ENCODE measurements at places on chromosomes 11 and 22.
A peak's percentile ranks its signal among the peaks of the same experiment; 100 is the strongest.

DNA sequence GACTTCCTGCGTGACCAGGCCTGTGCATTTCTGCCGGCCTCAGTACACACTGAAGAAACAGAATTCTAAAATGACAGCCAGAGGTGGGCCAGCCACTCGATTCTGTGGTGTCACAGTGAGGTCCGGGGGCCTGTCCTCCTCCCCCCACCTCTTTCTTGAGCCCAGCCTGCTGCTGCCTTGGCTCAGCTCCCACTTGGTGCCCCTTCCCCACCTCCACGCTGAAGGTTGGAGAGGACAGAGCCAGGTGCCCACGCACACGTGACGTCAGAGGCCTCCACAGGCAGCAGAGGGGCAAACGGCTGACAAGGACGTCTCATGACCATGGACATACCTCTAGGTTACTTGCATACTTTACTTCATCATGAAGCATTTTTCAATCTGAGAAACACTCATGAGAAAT, 78.0 kb upstream of the SHANK2 start:
- no peak for DNase-seq

- DNase-seq: no peak
These were observed 28.0 kb upstream of the MYRF start for GRCh38 chr11:61724437-61724836.

GRCh38 chr11:45250035-45250718, 36.0 kb downstream of the SYT13 start:
- no peak for DNase-seq

DNA sequence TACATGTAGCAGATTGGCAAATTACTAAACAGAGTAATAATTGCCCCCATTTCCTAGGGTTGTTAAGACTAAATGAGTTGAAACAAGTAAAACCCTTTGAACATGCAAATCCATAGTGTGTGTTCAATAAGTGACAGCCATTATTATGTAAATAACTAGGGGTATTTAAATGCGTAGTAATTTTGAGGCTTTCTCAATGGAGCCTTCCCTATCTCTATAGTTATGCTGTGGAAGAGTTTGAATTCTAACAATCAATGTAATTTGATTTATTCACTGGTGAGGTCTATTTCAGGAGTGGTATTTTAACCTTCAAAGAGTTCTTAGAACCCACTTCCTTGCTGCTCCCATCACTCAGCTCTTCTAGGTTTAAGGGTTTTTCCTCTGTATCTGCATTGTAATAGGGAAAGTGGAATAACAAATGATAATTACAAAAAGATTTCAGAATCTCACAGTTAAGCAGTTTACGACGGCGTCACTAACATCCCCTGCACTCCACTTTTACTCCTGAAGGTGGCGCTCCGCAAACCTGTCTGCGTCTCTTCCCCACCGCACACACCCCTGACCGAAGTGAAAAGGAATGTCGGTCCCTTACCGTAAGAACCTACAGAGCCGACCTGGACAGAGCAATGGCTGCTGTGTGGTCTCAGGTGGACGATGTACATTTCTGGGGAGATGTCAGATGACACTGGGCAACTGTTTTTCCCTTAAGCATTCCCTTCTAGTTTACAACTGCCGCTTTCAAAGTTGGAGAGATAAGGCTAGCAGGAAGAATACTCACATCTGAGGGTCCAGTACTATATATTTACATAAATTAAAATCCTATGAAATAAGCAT, 80.8 kb downstream of the ZC3H12C start:
- peak; percentile 60 for DNase-seq

DNA sequence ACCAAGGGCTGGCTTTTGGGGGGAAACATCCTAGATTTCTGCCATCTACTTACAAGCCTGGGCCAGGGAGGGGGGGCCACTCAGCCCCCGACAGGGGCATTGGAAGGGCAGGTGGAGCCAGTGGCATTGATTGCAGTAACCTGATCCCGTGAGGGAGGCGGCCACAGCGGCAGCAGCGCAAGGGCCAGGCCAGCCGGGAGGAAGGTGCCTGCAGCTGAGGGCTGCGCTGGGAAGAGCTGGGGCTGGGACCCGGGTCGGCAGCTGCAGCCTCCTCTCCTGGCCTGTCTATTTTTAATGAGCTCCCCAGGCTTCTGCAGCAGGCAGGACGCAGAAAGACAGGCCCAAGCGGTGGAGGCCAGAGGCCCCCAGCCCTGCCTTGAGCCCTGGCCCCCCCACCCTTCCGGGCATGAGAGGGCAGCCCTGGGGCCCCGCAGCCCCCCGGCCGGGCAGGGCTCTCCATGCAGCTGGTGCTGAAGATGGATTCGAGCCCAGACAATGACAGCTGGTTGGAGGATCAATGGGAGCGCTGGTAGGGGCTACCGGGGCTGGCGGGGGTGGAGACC, 10.6 kb downstream of the FREY1 start:
- no peak for DNase-seq

DNA sequence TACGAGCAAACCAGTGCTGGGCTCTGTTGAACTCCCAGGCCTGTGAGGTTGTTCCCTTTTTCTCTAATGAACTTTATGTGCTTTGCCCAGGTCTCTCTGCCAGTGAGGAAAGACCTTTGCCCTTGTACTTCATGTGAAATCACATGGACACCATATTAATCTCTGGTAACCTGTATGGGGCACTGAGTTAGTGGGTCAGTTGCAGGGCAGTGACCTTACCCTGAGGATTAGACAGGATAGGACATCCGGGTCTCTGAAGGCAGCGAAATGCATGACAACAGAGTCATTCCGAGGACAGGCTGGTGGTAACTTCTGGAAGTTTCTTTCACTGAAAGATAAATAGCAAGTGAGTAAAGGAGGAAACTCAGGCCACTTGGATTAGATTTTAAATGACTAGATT, 93.7 kb downstream of the ZBTB16 start:
- no peak for DNase-seq

- DNase-seq: no peak
These were observed 81.9 kb downstream of the LRRC32 start for GRCh38 chr11:76588455-76589325.

DNA sequence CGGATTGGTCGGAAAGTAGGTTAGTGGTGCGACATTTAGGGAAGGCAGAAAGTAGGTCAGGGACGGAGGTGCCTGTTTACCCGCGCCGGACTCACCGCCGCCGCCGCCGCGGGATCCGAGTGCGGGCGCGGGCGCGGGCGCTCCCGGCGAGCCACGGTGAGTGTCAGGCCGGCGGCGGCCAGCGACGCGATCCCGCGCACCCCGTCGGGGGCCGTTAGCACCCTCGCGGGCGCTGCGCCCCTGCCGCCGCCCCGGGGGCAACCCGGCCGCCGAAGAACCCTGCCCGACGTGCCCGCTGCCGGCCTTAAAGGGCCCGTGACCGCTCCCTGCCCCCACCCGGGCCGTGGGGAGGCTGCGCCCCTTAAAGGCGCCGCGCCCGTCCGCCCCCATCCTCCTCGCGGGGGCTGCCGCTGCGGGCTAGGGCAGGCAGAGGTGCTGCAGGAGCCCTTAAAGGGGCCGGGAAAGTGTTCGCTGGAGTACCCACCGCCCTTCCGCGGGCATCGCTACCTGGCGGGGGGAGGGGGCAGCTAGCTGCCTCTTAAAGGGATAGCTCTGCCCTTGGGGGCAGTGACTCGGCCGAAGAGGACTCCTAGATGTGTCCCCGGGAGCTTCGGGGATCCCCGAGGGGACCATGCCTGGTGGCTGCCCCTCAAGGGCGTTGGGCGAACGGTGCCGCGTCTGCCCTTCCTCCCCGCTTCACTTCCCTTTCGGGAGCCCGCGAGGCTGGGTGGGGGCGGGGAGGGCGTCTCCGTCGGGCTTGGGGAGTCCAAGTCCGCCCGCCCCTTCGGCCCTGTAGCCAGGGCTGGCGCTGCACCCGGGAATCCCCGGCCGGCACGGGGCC, at the start of gene BMAL1:
BMAL1 (plus strand) TSS at position 23 of the 841 bp plus-strand sequence. CDS start 76,519 bp downstream, outside the sequence.
- no peak for DNase-seq

DNA sequence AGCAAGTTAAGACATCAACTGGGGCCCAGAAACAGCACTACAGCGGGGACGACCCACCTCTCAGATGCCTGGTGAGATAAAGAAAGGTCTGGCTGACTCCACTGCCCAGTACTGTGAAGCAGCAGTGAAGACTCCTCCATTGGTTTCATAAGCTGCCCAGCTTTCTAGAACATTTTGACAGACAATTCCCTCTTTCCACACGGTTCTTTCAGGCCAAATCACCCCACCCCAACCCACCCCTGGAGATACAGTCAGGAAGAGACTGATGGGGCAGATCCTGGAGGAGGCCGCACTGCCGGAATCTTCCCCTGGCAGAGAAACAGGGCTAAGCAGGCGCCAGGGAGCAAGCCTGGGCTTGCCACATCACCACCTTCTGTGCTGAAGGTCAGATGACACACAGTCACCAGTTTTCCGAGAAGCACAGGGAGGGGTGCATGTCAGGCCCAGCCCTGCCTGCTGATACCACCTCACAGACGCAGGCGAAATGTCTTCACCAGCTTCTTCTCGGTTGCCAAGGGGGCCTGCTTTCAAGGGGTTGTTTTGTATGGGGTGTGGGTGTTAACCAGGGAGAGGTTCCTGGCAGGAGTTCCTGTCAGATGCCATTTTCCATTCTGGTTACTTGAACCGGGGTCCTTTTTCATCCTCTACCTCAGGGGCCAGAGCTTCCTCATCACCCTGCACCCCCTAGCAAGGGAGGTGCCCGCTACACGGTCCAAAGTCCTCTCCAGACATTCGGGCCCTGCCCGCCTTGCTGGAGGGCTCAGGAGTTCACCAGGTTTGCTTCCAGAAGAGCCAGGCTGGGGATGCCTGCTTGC, 1.4 kb upstream of the NEAT1 start:
- DNase-seq: peak; percentile 45

All from HuH-7.5 (cell line).